ENCODE measurements at places on chromosomes 3 and 15.

DNA sequence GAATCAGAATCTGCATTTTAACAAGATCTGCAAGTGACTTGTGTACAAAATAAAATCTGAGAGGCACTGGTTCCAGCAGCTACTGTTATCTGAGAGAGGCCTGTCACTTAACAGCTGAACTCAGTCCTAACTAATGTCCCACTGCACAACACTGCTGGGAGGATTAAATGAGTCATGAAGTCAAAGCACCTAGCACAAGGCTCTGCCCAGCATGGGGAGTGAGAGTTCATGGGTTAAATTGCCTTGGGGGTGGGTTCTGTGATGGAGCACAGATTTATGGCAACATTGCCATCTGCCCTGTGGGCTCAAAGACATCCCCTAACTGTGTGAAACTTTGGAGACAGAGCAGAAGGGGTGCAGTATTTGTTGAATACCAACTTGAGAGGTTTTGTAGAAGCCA is 250.9 kb downstream of the PLCL2 start:
- no peak overlapping the region for H3K4me3 ChIP-seq
- H3K27ac ChIP-seq, result no peak overlapping the region
- H3K27me3 ChIP-seq, result peaks cover 3% of the 10 kb centered on the region
- DNase-seq, result no peak

- H3K27ac ChIP-seq, result no peak overlapping the region
- H3K27me3 ChIP-seq, result peaks cover 5% of the 10 kb centered on the region
- no peaks in the 10 kb centered on the region for H3K36me3 ChIP-seq
- no peak overlapping the region for H3K4me3 ChIP-seq
- peaks cover 8% of the 10 kb centered on the region for H3K4me1 ChIP-seq
These were observed 24.3 kb downstream of the LMCD1 start for GRCh38 chr3:8525893-8526292.

- H3K27ac ChIP-seq, result no peak overlapping the region
- no peak for DNase-seq
- H3K27me3 ChIP-seq, result peaks cover 14% of the 10 kb centered on the region
- H3K4me3 ChIP-seq, result no peak overlapping the region
These were observed 48.7 kb downstream of the PPM1L start for GRCh38 chr3:160804762-160805161.

DNA sequence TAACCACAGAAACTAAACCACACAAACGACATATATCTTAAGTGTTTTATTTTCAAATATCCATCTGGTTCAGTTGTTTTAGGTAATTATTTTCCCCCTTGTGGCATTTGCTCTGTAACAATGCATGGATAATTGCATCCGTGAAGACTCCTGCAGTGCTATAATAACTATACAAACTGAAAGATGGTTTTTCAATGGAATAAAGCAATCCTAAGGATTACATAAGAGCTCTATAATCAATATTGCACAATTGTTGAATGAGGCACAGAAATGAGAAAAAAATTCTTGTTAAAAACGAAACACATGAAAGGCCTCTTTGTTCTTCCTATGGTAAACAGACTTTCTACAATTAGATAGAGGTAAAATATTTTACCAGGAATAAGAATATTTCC is 446.0 kb upstream of the EPHA3 start:
- H3K27me3 ChIP-seq, result no peaks in the 10 kb centered on the region
- H3K27ac ChIP-seq, result no peak overlapping the region
- no peak overlapping the region for H3K4me3 ChIP-seq
- no peaks in the 10 kb centered on the region for H3K36me3 ChIP-seq
- no peaks in the 10 kb centered on the region for H3K4me1 ChIP-seq

DNA sequence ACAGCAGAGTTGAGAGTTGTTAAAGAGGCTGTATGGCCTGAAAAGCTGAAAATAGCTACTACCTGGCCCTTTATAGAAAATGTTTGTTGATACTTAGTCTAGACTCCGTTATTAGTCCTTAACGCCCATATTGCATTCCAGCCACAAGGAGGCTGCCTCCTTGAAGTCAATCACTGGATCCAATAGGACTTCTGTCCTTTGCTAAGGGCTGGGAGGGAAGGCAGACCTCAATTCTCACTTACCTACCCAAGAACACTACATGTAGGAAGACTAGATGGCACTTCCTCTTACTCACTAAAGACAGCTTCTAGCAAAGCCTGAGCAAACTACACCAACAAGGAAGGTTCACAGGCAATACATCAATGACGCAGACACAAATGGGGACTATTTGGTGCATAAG is 139.5 kb upstream of the HACD2 start:
- H3K36me3 ChIP-seq, result no peaks in the 10 kb centered on the region
- H3K4me1 ChIP-seq, result no peaks in the 10 kb centered on the region
- H3K27ac ChIP-seq, result no peak overlapping the region

GRCh38 chr3:123352134-123352554 is 96.7 kb downstream of the ADCY5 start:
- peaks cover 17% of the 10 kb centered on the region for H3K4me1 ChIP-seq
- no peak for DNase-seq
- H3K27ac ChIP-seq, result no peak overlapping the region
- peaks cover 39% of the 10 kb centered on the region for H3K27me3 ChIP-seq
- no peak overlapping the region for H3K4me3 ChIP-seq
- no peaks in the 10 kb centered on the region for H3K36me3 ChIP-seq

DNA sequence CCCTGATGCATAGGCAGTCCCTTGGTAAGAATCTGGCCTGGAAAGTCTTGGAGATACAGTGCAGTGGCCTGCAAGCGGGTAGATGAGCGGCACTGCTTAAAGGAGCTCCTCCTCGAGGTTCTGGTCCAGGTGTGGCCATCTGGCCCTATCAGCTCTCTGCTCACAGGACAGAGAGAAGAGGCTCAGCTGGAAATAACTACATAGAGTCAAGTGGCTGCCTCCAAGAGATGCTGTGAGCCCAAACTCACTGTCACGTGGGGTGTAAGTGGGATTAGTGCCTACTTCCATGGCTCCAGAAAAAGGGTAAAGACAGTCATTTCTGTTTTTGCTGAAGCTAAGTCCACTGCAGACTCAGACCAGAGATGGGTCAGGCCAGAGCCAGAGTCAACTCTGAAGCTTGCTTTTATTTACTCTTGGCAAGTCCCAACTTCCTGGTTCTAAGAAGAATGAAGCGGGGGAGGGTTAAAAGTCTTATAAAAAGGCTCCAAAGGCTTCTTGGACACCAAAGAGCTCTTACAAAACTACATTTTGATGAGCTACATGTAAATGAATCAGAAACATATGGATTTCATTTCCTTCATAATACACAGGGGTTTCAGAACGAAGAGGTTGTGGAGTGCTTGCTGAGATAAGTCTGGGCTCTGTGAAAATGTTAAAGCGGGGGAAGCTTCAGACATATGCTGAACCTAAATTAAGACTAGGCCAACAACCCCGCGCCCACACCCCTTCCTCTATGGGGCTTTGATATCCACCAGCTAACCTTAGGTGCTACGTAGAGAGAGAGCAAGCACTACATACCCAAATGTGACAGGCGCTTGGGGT is 77.1 kb downstream of the PDZRN3 start:
- no peaks in the 10 kb centered on the region for H3K27me3 ChIP-seq
- no peak overlapping the region for H3K4me3 ChIP-seq
- H3K4me1 ChIP-seq, result no peaks in the 10 kb centered on the region
- H3K27ac ChIP-seq, result no peak overlapping the region

- H3K4me3 ChIP-seq, result no peak overlapping the region
- no peak for DNase-seq
- H3K4me1 ChIP-seq, result no peaks in the 10 kb centered on the region
- H3K36me3 ChIP-seq, result no peaks in the 10 kb centered on the region
- no peak overlapping the region for H3K27ac ChIP-seq
- peaks cover 3% of the 10 kb centered on the region for H3K27me3 ChIP-seq
These were observed 596.2 kb upstream of the DPPA4 start for GRCh38 chr3:109933576-109933975.

GRCh38 chr15:88124199-88124598 is 132.3 kb downstream of the NTRK3 start:
- H3K36me3 ChIP-seq, result no peaks in the 10 kb centered on the region
- H3K4me1 ChIP-seq, result no peaks in the 10 kb centered on the region
- no peak overlapping the region for H3K4me3 ChIP-seq

DNA sequence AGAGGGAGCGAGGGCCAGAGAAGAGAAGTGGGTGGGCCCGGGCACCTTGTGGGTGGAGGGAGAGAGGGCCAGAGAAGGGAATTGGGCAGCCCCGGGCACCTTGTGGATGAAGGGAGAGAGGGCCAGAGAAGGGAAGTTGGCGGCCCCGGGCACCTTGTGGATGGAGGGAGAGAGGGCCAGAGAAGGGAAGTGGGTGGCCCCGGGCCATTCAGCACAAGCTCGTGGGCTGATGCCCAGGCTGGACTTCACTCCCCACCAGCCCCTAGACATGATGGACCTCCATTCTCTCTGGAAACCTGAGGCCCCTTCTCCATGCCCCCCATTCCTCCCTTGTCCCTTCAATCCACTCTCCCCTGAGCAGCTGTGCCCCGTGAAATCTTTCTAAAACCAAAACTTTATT is 15.8 kb downstream of the DUSP7 start:
- DNase-seq, result no peak
- peaks cover 4% of the 10 kb centered on the region for H3K4me1 ChIP-seq
- H3K36me3 ChIP-seq, result no peaks in the 10 kb centered on the region
- no peaks in the 10 kb centered on the region for H3K27me3 ChIP-seq

DNA sequence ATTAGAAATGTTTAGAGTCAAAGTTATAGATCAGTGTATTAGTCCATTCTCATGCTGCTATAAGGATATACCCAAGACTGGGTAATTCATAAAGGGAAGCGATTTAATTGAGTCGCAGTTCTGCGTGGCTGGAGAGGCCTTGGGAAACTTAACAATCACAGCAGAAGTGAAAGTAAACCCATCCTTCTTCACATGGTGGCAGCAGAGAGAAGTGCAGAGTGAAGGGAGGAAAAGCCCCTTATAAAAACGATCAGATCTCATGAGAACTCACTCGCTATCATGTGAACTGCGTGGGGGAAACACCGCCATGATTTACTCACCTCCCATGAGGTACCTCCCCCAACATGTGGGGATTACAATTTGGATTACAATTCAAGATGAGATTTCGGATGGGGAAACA is 871.5 kb downstream of the DIPK2A start:
- no peak overlapping the region for H3K4me3 ChIP-seq
- H3K4me1 ChIP-seq, result no peaks in the 10 kb centered on the region
- no peak overlapping the region for H3K27ac ChIP-seq
- DNase-seq, result no peak

GRCh38 chr3:146493221-146493620 is 23.9 kb upstream of the PLSCR2 start:
- no peak for DNase-seq
- no peak overlapping the region for H3K4me3 ChIP-seq
- H3K4me1 ChIP-seq, result peaks cover 10% of the 10 kb centered on the region
- H3K27ac ChIP-seq, result no peak overlapping the region
- H3K27me3 ChIP-seq, result peaks cover 21% of the 10 kb centered on the region
- H3K36me3 ChIP-seq, result peaks cover 9% of the 10 kb centered on the region

DNA sequence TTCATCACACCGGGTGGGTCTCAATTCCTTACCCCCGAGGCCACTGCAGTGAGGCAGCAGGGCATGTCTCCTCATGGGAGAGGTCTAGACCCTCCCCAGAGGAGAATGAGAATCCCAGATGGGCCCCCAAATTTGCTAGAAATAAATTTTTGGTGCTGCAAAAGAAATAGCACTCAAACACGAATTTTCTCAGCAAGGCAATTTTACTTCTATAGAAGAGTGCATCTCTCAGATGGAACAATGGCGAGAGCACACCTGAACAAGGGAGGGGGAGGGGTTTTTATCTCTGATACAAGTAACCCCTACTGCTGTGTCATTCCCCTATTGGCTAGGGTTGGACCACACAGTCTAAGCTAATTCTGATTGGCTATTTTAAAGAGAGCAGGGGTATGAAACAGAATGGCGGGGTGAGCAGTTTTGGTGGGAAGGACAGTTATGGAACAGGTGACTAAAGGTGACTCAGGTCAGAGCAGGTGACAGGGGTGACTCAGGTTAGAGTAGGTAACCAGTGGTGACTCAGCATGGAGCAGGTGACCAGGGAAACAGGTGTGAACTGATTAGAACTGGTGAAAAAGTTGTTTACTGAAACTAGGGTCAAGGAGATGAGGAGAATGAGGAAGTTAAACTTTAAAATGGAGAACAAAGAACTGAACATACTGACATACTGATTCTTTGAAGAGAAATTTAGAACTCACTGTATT is 93.0 kb upstream of the WNT7A start:
- no peaks in the 10 kb centered on the region for H3K4me1 ChIP-seq
- DNase-seq, result no peak
- no peak overlapping the region for H3K4me3 ChIP-seq

- no peaks in the 10 kb centered on the region for H3K4me1 ChIP-seq
- H3K4me3 ChIP-seq, result no peak overlapping the region
- no peak overlapping the region for H3K27ac ChIP-seq
These were observed 789.0 kb upstream of the ROBO1 start for GRCh38 chr3:80556763-80557162.

DNA sequence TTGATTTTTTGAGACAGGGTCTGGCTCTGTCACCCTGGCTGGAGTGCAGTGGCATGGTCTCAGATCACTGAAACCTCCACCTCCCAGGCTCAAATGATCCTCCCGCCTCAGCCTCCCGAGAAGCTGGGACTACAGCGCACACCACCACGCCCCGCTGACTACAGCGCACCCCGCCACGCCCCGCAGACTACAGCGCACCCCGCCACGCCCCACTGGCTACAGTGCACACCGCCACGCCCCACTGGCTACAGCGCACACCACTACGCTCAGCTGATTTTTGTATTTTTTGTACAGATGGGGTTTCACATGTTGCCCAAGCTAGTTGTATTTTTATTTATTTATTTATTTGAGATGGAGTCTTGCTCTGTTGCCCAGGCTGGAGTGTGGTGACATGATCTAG is 35.6 kb downstream of the SLC51A start:
- DNase-seq, result no peak
- no peak overlapping the region for H3K27ac ChIP-seq
- no peak overlapping the region for H3K4me3 ChIP-seq
- H3K36me3 ChIP-seq, result peaks cover 19% of the 10 kb centered on the region
- H3K27me3 ChIP-seq, result no peaks in the 10 kb centered on the region
- peaks cover 7% of the 10 kb centered on the region for H3K4me1 ChIP-seq

- no peaks in the 10 kb centered on the region for H3K27me3 ChIP-seq
- no peaks in the 10 kb centered on the region for H3K36me3 ChIP-seq
These were observed 13.3 kb upstream of the DRD3 start for GRCh38 chr3:114192136-114192535.

Data from activated naive CD8-positive, alpha-beta T cell treated with anti-CD3 and anti-CD28 coated beads, Interleukin-2, amount 10 ng/mL, durations not matched to agents 7 days and 5 days (primary cell).